SK-N-SH (cell line): ENCODE measurements at places on chromosomes 3 and 15. TPM values are rescaled to one million over a fixed set of nuclear protein-coding genes. Genes with fewer than 3 reads are reported as not detected.

DNA sequence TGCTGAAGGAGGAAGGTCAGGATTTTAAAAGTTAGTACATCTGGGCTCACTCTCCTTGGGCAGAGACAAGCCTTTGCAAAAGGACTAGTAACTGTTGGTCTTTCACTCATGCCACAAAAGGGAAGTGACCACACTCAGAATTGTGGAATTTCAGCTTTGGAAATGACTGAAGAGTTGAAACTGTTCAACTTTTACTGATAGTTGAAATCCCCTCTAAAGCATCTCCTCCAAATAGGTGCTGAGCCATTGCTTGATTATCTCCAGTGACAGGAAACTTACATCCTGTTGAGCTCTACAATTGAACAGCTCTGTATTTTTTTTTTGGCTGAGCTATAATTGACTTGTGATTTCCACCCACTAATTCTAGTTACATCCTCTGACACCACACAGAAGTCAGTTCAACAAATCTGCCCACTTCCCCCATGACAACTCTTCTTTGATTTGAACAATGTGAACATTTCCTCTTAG is 254.8 kb upstream of the TPRG1 start:
- no peak for DNase-seq

GRCh38 chr3:128210711-128211110 is 57.4 kb downstream of the EEFSEC start:
- DNase-seq: no peak

DNA sequence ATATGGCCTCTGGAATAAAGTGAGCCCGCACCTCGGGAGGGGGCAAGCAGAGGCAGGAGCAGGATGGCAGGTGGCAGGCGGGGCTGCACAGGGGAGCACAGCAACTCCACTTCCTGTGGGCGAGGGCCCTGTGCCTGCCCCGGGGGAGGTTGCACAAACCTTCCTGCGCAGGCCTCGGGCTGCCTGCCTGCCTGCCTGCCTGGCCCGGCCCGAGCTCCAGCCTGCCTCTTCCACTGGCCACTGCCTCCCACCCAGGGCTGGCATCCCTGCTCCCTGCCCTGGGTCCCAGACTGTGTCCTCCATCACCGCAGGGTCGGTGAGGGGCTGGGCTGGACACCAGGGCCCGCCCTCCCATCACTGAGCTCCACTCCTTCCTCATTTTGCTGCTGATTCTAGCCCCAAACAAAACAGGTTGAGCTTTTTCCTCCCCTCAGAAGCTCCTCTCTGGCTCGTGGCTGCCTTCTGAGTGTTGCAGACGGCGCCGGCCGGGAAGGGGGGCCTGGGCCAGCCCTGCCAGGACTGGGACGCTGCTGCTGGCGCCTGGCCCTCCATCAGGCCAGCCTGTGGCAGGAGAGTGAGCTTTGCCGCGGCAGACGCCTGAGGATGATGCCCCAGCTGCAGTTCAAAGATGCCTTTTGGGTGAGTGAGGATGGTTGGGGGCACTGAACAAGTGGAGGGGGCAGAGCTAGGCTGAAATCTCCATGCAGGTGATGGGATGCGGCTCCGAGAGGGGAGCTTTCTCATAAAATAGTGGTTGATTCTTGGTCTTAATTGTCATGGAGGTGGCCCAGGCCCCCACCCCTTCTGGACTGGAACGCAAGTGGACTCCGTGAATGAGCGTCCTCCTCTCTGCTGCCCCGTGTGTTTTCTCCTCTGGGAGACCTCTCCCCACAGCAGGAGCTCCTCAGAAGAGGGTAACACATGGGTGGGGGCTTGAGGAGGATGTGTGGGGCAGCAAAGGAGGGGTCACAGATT is at the start of gene PSTPIP1:
Gene PSTPIP1 (plus strand): TSS at position 156 of the 975 bp plus-strand sequence. CDS start 448 bp downstream, at position 604.
- DNase-seq: peak; percentile 87

- DNase-seq: no peak
These were observed 1273.9 kb downstream of the OTOL1 start for GRCh38 chr3:162770551-162770950.

DNA sequence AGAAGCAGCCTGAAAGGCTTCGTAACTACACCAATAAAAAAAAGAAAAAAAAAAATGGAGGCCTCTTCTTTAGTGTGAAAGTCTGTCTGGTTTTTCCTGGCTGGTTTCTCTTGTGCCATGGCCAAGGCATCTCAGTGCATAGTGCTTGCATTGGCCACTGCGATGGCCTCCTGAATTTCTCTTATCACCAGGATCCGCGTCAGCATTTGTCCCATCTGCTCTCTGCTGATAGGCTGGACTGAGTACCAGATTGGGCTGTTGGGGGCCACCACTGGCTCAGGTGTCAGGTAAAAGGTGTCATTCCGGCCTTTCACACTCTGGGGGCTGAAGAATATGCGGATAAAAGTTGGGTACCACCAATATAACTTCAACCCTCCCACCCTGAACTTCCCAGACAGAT is 1.1 kb upstream of the IMPDH2 start:
- DNase-seq: no peak

Gene GLDN
- not detected in 2 replicates for polyA plus RNA-seq

Gene RBSN
- polyA plus RNA-seq: 4.7 and 6.2 TPM in 2 replicates

Gene GPR62
- polyA plus RNA-seq: 0.02 and 0.10 TPM in 2 replicates

Gene RETNLB
- not detected in 2 replicates for polyA plus RNA-seq

Gene TIGIT
- not detected in 2 replicates for polyA plus RNA-seq
